ENCODE measurements at places on chromosomes 1 and 21.
A peak's percentile ranks its signal among the peaks of the same experiment; 100 is the strongest.

DNA sequence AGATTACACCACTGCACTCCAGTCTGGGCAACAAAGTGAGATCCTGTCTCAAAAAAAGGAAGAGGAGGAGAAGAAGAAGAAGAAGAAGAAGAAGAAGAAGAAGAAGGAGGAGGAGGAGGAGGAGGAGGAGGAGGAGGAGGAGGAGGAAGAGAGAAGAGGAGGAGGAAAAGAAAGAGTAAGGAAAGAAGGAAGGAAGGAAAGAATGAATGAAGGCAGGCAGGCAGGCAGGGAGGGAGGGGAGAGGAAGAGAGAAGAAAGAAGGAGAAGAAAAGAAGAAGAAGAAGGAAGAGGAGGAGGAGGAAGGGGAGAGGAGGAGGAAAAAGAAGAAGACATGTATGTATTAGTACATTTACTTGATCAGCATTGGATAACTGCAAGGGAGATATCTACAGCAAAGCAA is 26.7 kb downstream of the MIS18A start:
- no peak for DNase-seq

DNA sequence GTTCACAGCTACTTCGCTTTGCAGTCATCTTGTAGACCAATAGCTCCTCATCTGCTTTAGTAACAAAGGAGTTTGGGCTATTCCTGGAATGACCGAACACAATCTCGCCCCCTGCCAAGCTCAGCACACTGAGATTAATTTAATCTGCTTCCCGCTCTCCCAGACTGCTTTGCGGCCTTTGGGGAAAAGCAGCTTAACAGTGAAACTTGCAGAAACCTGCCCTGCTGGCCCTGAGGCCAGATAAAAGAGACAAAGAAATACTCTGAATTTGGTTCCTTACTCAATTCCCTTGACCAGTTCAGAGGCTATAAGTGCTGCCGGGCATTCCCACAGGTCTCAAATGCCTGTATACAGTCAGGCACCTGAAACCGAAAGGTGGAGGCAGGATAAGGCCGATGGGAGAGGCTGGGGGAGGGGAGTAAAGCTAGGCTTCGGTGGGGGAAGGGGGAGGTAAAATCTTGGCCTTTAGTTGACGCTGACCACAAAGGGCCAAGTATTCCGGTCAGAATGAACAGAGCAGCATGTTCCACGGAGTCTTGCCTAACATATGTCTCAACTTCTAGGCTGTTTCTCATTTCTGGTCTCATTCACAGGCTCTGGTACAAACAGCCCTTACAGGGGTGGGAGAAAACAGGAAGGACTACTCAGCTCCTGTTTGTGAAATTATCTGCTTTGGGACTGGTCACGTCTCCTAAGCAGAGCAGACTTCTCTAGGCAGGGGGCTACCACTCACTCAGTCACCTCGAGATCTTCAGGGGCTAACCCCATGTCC is 17.7 kb upstream of the A3GALT2 start:
- DNase-seq, result peak; percentile 23

DNA sequence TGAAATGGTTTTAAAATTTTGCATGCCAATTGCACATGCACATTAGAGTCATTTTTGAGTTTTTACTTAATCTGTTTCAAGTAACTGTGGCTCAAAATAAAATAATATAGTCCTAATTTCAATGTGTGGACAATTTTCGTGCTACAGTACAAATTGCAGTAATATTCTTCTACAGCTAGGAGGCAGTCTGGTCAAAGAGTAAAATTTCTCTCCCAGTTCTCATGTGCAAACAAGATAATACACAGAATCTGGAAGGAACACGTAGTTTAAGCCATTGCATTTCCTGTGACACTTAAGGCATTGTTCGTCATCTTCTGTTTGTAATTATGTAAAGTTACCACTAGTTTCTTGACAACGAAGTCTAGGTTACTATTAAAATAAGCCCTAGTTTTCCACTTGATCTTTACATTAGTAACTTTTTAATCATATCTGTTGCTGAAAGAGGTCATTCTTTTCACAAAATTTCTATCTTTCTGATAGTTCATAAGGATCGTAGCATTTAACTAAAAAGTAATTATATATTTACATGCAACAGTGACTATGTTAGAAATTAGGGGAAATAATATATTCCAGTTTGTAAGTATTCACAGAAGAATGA is 28.9 kb downstream of the ODR4 start:
- peak; percentile 54 for DNase-seq

DNA sequence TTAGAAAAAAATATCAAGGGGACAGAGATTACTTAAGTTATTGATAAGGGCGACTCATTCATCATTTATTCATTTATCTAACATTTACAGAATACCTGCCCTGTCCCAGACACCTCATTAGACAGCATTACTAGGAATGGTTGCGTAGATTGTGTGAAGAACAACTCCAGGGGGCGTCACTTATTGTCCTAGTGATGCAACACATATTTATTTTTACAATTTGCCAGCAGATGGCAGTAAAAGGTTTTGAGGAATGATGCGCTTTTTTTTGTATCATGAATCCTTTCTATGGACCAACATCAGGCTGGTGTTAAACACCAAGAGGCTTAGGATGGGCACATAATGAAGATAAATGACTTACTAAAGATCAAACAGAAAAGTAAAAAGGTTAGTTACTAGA is 5.5 kb downstream of the NCAM2 start:
- DNase-seq, result no peak

DNA sequence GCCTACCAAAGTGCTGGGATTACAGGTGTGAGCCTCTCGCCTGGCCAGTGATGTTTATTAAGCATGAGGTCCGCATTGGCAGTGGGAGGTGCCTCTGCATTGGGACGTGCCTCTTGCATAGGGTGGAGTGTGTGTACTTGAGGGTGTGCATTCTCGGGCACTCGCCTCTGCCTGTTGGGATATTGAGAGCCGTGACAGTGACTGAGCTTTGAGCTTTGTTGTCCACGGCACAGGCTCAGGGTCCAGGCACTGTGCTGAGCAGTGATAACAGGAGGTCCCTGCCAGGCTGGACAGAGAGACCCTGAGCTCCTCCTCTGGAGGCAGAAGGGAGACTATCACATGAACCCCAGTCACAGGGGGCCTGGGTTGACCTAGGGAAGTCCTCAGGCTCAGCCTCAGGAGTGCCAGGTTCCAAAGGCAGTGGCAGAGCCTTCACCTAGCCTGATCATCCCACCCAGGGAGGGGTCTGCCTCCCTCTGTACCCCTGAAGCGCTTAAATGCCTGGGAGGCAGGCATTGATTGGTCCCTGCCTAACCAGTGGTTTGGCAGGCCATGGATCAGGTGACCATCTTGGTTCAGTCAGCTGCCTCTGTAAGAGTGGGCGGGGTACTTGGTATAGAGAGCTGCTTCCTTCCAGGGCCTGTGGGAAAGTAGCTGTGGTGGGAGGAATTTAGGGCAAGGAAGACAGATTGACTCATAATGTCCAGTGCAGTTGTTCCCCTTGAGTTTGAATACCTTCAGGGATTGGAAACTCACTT is 213.8 kb upstream of the TMEM51 start:
- no peak for DNase-seq

DNA sequence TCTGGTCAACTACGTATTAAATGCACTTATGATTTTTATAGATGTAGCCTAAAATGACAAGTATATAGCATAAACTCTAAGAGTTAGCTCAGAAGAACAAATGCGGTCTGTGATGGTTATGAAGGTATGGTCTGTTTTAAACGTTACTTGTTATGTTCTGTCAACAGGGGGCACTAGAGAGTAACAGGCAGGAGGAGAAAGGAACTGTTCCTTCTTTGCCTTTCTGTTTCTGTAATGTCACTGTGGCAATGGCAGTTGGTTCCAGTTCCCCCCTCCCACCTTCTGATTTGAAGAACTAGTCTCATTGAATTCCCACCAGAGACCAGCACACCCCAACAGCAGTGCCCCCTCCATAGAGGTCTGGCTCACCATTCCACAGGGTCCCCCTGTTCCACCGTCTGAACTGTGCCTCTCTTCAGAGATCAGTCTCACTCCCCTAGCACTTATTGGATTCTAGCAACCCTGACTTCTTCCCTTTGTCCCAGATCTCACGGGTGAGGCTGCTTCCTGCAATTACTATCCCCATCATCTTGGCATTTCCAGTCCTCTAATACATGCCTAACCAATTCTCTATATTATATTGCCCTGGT is 14.0 kb downstream of the KRTAP24-1 start:
- DNase-seq, result no peak

GRCh38 chr1:5643360-5644107 is 348.7 kb downstream of the NPHP4 start:
- DNase-seq, result no peak

All from NCI-H1048 (cell line).